ENCODE measurements at places on chromosomes 13 and 19.

DNA sequence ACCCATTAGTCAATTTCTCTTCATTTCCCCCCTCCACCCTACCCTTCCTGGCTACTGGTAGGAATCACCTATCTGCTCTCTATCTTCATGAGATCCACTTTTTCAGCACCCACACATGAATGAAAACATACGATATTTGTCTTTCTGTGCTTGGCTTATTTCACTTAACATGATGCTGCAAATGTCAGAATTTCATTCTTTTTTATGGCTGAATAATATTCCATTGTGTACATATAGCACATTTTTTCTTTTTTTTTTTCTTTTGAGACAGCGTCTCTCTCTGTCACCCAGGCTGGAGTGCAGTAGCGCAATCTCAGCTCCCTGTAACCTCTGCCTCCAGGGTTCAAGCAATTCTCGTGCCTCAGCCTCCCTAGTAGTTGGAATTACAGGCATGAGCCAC, 9.9 kb upstream of the CALM3 start:
- no peak for DNase-seq

GRCh38 chr13:32549788-32550187, 11.2 kb upstream of the N4BP2L2 start:
- DNase-seq = no peak

- DNase-seq = no peak
Observed at GRCh38 chr13:102561933-102562332, 34.9 kb upstream of the TPP2 start.

- no peak for DNase-seq
Observed at GRCh38 chr13:67854990-67855389, 624.9 kb upstream of the PCDH9 start.

DNA sequence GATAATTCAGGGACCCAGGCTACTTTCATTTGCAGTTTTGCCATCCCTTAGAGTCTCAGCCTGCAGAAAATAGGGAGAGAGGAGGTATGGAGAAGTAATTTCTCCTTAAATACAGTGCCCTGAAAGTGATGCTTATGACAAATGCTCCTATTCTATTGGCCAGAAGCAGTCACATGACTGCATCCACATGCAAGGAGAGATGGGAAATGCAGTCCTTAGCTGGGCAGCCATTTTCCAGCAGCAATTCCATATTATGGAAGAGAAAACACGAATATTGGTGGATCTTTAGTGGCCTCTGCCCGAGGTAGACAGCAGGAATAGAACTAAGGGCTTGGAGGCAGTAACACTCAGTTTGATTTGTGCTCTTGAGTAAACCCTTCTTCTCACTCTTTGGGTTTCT, 39.4 kb downstream of the VAV1 start:
- DNase-seq = no peak

DNA sequence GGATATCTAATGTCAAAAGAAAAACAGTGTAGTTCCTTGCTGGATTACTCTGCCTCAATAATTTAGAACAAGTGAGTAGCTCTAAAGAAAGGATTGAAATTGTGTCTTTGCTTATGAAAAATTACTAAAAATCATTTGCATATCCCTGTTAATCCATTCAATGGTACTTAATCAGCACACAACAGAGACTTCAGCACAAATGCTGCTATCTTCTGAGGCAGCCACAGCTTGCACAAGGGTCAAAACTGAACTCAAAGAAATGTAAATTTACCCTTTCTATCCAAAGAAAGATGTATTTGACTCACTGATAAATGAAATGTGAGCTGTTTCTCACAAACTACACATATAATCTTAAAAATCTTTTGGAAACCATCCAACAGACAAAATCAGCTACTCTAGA, 116.2 kb downstream of the LHFPL6 start:
- DNase-seq = no peak

GRCh38 chr13:60211548-60211947, 47.8 kb upstream of the DIAPH3 start:
- DNase-seq = no peak

DNA sequence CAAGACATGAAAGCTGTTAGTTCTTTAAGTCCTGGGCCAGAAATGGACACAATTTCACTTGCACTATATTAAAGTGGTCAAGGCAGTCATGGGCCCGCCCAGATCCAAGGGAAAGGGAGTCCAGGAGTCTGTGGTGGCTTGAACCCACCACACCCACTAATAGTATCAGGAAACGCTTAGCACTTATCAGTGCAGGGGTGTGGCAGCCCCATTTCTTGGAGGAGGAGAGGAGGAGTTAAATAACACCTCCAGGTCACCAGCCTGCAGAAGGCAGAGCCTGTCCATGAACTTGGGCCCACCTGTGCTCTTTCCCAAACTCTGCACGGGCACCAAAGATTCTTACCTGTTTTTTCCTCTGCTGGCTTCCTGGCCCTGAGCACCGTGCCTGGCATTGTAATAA, 5.4 kb upstream of the NTN5 start:
- no peak for DNase-seq
